Stomach (tissue), 19 donors: ENCODE measurements at places on chromosomes 3 and 15.

GRCh38 chr3:81436182-81436581 is 325.3 kb downstream of the GBE1 start:
- no peak for DNase-seq

- peak; percentile 63 for DNase-seq
Observed at GRCh38 chr3:157438194-157438730, 1.6 kb downstream of the PTX3 start.

DNA sequence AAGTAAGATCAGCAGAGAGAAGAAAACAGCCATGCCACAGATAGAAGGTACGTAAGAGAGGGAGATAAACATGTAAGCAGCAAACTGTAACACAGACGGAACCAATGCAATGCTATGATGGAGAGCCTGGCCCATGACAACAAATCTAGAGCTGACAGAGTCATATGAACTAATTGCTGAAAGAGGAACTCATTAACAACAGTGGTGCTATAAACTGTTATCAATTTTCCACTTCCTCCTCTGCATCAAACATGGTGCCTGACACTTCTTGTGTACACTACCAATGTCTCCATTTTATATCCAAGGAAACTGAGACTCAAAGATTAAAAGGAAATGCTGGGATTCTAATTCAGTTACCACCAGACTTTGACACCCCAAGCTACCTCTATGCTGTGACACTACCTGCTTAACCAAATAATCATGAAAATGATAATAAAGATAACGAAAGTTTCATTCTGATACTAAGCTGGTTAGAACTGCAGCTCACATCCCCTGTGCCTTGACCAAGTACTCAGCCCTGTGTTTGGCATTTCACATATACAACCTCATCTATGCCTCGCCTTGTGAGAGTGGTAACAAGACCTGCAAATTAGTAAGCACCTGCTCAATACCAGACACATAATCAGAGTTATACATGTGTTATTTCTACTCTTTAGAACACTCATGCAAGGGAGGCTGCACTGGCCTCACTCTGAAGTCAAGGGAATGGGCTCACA is 79.3 kb downstream of the ANO10 start:
- DNase-seq = no peak

- DNase-seq = no peak
Observed at GRCh38 chr3:127276396-127276795, 11.4 kb downstream of the PRR20G start.

- no peak for DNase-seq
Observed at GRCh38 chr15:88802250-88802990, 816 bp upstream of the ACAN start.
